Urinary bladder (tissue), 4 donors: ENCODE measurements at places on chromosomes 1 and 21. TPM values are rescaled to one million over a fixed set of nuclear protein-coding genes. Genes with fewer than 3 reads are reported as not detected.

DNA sequence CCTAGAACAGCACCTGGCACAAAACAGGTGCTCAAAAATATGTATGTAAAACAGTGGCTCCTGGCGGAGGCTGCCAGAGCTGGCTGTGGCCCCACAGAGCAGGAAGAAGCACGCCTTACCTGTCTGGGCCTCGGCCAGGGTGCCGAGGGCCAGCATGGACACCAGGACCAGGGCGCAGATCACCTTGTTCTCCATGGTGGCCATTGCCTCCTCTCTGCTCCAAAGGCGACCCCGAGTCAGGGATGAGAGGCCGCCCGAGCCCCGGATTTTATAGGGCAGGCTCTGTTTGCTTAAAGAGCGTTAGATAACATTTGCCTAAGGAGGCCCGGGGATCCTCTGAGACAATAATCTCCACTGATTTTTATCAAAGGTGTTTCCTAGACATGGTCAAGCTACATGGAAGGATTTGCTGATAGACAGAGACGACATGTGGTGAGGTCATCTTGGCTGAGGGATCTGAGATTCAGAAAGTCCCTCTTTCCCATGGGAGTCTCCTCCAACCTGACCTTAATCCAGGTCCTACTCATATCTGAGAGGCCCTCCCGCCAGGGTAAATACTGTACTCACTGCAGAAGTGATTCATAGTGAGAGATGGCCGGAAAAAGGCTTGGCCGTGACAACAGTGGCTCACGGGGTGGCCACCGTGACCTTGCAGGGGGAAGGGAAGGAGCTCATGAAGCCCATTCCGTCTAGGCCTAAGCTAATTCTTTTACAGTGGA, at the start of gene TFF1:
Gene TFF1, minus strand, starts transcription at position 244 of the 719 bp plus-strand sequence. Its CDS starts 40 bp downstream, at position 204.
- DNase-seq: no peak

- DNase-seq: no peak
Measured at GRCh38 chr1:67345556-67345955, 37.9 kb downstream of the IL12RB2 start.

NBPF3 gene
- 4.4 TPM for polyA plus RNA-seq

DNA sequence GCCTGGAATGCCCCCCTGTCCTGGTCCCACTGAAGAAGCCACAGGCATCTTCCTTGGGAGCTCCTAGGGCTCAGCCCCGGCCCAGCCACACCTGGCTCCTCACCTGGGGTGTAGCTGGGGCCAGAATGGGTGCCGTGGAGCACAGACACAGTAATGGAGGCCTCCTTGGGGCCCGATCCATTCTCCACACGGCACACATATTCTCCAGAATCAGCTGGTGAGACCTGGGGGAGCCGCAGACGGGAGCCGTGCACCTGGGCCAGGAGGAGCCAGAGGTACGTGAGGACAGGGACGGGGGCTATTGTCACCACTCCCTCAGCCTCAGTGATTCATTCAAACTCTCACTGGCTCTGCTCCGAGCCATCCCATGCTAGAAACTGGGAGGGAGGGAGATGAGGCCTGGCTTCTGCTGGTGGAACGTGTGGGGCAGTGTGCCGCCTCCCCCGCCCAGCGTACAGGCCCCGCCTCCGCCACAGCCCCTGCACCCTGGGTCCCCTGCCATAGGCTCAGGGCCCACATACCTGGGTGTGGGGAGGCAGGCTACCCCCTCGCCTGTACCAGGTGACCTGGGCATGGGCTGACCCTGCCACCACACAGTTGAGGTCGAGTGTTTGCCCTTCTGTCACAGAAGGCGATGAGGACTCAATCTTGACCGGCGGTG, 42.2 kb downstream of the LDLRAD2 start:
- DNase-seq: no peak

LRRC7 gene
- polyA plus RNA-seq: 0.53 TPM

- no peak for DNase-seq
Measured at GRCh38 chr1:33435096-33435820, 4.4 kb upstream of the PHC2 start.

BMP8B gene
- 1.5 TPM for polyA plus RNA-seq

MYOC gene
- 32.2 TPM for polyA plus RNA-seq

GRCh38 chr1:2459757-2460156, 16.3 kb upstream of the PLCH2 start:
- no peak for DNase-seq

FAM151A gene
- 0.10 TPM for polyA plus RNA-seq

IL6R gene
- polyA plus RNA-seq: 6.5 TPM

DNA sequence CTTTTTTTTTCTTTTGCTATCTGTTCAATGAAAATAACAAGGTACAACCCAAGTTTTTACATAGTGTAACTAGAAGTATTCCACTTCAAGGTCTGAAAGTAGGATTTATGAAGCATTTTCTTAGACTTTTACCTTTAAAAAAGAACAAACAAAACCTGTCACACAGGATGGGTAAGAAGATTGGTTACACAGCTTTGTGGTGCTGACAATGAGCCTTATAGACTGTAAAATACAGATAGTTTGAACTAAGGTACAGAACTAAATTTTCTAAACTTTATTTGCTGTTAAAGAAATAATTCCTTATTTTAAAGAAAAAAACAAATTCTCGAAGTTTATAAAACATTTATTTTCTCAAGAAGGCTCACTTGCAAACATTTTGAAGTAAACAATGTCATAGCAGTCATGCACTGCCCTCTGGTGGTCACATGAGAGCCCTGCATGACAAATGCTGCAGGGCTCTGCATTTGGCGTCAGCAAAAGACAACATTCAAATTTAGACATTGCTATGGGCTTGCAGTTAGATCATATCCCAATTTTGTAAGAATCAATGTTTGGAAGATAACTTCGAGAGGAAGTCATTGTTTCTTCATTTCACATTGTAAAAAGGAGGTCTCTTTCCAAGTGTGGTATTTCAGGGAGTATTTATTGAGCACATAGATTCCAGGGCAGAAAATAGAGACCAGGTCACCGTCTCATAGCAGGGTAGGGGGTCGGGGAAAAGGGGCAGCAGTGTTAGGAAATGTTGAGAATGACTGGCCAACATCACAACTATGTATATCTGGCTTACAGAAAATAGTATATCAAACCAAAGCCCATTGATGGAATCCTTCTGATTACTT, 115.3 kb upstream of the FMN2 start:
- no peak for DNase-seq

- no peak for DNase-seq
Measured at GRCh38 chr21:45129189-45129923, 55.0 kb downstream of the ADARB1 start.

DNA sequence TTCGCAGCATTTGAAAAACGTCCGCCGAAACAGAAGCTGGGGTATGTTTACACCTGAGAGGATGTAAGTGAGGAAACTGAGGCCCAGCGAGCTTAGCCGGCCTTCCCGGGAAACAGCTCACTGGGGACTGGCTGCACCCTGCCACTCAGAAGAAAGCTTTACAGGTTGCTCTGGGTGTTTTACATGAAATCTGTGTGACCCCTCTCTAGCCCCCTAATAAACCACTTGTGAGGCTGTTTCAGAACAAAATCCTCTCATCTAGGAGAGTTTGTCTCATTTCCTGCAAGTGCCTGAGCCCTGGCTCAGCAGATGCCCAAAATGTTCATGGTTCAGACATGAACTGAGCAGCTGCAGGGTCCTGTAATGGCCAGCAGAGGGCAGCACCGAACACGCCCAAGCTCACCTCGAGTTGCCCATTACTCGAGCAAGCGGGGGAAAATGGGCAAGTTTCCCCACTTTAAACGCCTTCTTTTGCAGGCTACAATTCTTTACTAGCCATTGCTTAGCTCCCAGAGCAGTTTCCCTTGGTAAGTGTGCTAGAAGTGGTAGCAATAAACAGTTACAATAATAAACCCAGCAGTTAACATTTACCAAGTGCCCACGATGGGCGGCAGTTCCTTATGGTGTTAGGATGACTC, 76.4 kb downstream of the FHAD1 start:
- peak; percentile 49 for DNase-seq

FASLG gene
- polyA plus RNA-seq: 0.04 TPM

- no peak for DNase-seq
Measured at GRCh38 chr1:6299557-6300165, 38.8 kb upstream of the GPR153 start.

- no peak for DNase-seq
Measured at GRCh38 chr1:17890815-17891191, 135.7 kb downstream of the ACTL8 start.

FMO5 gene
- polyA plus RNA-seq: 4.8 TPM

SYT2 gene
- 0.01 TPM for polyA plus RNA-seq

TNN gene
- polyA plus RNA-seq: 0.03 TPM

- no peak for DNase-seq
Measured at GRCh38 chr1:41399145-41399795, 38.0 kb downstream of the FOXO6 start.

ATAD3C gene
- polyA plus RNA-seq: 3.3 TPM

SELENBP1 gene
- 82.8 TPM for polyA plus RNA-seq

GRCh38 chr1:205438213-205439158, 16.6 kb upstream of the LEMD1 start:
- peak; percentile 76 for DNase-seq

DNA sequence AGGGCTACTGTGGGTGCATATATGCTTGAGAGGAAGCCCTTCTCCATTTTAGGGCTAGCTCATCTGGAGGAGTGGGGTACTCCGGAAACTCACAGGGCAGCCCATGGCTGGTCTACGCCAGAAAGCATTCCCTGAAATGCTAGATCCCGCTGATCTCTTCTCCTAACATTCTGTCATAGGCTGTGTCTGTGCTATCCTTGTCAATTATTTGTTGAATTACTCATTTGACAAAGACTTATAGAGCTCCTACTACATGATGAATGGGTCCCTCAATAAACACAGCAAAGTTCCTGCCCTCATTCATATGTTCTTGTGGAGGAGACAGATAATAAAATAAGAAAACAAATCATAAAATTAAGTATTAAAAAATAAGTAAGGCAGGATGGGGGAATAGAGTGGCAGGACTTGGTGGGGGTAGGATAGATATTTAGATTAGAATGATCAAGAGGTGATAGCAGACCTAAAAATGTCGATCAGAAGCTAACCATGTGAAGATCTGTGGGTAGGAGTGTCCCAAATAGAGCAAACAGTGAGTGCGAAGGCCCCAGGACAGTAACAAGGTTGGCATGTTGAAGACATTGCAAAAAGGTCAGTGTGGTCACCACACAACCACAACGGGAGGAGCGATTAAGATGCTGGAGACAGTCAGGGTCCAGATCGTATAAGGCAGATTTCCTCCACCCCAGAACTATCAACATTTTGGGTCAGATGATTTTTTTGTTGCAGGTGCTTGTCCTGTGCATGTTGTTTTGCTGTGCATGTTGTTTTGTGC, 13.2 kb downstream of the NGF start:
- DNase-seq: no peak
